ENCODE measurements at places on chromosomes 12 and 14.

- DNase-seq: no peak
These were observed 27.6 kb upstream of the KCNK13 start for GRCh38 chr14:90034156-90034555.

GRCh38 chr12:91454179-91454578, 271.6 kb upstream of the DCN start:
- no peak for DNase-seq

- no peak for DNase-seq
These were observed 25.2 kb downstream of the DDX51 start for GRCh38 chr12:132118876-132119275.

DNA sequence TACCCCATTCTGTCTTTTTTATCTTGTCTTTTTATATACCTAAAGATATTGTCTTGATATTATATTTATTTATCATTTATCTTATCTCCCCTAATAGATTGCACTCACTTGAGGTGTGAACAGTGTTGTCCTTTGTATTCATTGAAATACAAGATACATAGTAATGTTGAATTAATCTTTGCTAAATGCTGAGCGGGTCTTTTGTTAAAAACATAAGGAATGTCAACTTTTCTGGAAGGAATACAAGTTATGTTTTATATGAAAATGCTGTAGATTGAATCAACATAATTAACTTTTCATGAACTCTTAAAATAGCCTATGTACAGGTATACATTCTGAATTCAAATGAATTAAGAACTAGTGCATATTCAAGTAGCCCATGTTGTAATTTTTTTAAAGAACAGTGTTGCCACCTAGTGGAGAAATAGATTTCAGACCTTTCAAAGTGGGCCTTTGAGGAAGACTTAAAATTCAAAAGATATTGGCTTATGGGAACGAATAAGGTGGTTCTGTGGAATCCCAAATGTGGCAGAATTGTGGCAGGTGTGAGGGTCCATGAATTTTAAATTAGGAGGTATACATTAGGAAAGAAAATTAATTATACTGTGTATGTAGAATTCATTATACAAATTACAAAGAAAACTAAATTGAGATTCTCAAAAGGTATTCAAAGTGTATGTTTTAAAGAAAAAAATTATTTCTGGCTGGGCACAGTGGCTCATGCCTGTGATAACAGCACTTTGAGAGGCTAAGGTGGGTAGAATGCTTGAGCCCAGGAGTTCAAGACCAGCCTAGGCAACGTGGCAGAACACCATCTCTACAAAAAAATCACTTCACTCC, 19.1 kb downstream of the BBOF1 start:
- DNase-seq: no peak

DNA sequence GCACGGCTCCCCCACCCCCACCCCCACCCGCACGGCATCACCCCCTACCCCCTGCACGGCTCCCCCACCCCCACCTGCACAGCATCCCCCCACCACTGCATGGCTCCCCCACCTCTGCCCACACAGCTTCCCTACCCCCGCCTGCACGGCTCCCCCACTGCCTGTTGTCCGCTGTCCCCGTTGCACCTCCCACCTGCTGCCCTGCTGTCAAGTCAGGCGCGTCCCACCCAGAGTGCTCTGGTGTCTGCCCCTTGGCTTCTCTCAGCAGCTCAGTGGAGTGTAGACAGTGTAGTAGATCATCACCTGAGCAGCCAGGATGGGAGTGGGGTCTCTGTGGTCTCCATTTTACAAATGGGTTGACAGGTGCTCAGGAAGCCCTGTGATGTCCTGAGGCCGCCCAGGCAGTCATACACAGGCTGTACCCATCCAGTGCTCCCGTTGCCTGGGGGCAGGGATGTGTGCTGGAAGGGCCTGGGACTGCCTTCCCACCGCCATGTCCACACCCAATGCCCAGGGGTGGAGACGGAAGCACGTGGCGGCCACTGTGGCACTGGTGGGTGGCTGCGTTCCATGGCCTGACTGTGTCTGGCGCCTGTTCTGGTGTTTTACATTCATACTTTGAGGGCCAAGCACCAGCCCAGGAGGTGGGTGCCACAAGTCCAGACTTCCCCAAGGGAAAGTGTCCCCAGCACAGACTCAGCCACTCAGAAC, 32.5 kb downstream of the PACS2 start:
- no peak for DNase-seq

DNA sequence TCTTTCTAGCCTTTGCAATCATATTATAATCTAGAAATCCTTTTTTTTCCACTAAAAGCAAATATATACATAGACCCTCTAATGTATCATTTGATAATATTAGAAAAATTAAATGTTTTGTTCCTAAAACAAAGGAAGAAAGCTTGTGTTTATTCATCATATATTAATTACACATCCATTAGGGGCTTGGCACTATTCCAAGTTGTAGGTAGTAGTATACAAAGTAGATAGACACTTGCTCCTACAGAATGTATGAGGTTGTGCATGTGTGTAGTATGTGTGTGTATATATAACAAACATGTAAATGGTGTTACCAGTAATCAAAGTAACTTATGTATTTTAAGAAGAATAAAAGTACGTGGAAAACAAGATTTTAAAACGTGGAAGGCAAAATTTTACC, 15.0 kb upstream of the KCNMB4 start:
- DNase-seq: no peak

DNA sequence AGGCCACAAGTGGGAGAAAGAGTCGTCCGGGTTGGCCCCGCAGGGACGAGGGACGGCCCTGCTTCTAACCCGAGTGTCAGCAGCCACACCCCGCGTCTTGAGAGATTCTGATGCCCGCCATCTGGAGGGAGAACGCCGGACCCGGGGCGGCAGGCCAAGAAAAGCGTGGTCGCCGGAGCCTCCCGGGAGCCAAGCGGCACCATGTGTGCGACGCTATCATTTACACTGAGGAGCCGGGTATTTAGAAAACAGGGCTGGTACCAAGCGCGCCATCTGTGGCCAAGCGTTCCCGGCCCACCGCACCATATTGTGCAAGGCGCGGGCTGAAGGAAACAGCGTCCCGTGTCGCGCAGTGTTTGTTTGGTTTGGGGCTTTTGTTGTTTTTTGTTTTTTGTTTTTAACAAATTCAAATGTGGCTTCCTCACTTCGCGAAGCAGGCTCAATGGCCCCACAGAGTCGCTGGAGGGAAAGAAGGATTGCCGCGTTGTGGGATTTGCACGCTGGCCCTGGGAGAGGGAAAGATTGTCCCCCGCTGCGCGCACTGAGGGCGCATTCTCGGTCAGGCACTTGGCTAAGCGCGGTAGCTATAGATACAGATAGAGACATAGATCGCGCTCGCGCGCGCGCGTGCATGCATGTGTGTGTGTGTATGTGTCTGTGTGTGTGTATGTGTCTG, 153.8 kb downstream of the BCL11B start:
- no peak for DNase-seq

DNA sequence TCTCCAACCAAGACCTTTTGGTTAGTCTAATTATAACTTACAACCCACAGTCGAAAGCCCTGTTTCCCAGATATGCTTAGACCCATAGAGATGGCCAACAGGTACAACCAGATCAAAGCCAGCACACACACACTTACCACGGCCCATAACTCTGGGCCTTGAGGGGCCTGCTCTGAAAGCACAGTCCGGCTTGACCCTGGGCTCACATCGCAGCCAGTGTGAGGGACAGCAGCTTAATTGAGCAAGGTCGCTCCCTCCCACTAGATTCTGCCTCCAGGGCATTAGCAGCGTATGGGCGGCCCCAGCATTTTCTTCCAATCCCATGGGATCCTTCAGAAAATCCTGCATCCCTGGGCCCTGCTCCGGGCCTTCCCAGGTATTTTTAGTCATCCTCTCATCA, 157.4 kb upstream of the FKBP4 start:
- no peak for DNase-seq

- no peak for DNase-seq
These were observed 1.5 kb downstream of the TTC6 start for GRCh38 chr14:37596790-37597472.

DNA sequence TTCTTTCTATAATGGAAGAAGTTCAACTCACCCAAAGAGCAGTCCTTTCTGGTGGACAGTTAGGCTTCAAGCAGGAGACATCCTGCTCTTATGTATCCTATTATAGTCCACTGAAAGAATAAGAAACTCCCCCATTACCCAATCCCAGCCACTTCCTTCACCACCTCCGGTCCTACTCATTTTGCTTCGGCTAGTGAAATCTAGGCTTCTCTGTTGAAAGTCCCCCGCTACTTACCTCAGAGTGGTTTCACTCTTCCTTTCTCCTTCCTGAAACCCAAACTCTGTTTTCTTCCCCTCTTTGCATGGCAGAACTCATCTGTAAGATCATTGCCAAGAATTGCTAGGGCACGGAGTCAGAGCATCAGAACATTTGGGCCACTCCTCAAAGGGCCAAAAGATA, at the start of gene GPR84:
GPR84 (minus strand) TSS at position 74 of the 400 bp plus-strand sequence. CDS start 635 bp downstream, outside the sequence.
- DNase-seq: no peak

- DNase-seq: no peak
These were observed 6.1 kb downstream of the METTL3 start for GRCh38 chr14:21505012-21505553.

DNA sequence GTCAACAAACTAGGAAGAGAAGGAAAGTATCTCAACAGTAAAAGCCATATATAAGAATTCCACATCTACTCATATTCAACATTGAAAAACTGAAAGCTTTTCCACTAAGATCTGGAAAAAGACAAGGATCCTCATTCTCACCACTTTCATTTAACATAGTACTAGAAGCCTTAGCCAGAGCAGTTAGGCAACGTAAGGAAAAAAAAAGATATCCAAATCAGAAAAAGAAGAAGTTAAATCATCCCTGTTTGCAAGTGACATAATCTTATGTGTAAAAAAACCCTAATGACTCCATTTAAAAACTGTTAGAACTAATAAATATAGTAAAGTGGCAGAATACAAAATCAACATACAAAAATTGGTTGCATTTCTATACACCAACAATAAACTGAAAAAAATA, 426.2 kb downstream of the BCAT1 start:
- DNase-seq: no peak

DNA sequence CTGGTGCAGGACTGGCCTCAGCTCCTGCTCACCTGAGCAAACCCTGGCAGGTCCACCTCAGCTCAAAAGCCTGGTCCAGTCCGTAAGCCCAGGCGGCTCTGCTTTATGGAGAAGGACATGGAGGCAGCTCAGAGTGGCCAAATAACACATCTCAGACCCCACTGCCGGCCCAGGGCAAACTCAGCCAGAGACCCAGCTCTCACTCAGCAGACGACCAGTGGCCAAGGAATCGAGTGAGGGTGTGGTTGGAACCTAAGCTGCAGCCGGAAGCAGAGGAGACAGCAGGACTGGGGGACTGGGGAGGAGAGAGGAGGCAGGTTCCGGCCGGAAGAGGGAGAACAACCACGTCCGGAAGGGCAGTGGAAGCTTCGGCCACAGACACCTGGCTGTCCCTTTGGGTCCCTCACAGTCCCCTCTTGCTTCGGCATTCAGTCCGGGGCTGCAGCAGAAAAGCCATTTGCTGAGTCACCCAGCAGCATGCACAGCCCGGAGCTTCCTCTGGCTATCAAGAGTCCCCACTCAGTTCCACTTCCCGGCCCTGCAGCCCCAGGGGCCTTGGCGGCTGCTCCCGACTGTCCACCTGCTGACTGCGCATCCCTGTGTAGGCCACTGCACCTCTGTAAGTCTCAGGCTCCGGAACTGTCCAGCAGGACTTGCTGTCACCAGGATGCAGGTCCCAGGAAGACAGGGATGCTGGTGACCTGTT, 104.0 kb downstream of the CALM1 start:
- DNase-seq: no peak

- DNase-seq: no peak
These were observed 63.1 kb downstream of the DIP2B start for GRCh38 chr12:50567926-50568325.

- DNase-seq: no peak
These were observed 29.4 kb upstream of the ESRRB start for GRCh38 chr14:76346391-76347160.

GRCh38 chr12:130680451-130680990, 35.6 kb downstream of the RIMBP2 start:
- DNase-seq: no peak

DNA sequence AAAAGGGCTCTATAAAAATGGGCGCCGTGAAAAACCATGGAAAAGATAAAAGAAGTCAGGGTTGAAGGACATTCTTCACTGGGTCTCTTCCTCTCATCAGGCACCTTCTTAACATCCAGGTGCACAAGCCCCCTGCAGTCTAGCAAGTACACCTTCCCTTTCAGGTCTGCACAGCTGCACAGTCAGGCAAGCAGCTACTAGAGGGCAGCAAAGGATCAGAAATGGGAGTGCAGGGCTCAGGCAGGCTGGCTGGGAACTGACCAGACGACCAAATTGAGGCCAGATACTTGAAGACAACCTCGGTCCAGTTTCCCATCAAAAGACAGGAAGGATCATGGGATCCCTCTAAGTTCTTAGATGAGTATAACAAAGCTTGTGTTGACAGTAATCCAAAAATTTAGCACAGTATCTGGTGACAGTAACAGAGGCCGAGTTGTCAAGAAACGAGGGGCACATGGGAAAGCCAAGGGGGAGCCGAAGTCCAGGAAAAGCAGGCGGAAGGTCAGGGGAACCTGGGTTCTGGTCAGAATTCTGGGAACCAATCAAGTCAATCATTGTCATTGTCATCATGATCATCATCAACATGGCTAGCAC, 10.1 kb upstream of the GRIP1 start:
- peak; percentile 32 for DNase-seq

DNA sequence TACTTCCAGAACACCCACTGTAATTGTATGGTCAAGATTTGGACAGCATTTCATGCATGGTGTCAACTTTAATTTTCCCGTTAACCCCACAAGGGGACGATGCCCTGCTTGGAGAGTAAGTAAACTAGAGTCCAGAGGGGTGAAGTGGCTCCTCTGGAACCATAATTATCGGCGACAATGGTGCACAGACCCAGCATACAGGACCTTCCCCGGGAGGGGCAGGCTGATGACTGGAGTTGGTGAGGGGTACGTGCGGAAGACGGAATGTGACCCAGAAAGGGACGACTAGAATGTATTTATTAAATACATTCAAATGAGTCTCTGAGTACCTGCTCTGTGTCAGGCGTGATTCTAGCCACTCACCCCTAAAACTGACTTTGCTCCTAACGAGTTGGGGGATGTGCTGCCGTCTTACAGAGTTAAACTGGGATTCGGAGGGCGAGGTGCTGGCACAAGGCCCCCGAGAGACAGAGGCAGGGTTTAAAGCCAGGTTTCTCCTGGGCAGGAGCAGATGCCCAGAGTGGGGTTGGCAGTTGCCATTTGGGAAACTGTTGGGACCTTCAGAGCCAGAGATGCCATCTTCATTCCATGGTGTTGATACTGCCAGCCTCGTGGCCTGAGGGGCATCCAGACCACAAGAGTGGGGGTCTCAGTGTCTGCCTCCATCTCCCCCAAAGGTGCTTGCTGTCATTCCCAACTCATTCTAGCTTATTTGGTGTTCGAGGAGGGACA, 10.9 kb downstream of the RTL1 start:
- DNase-seq: peak; percentile 21

DNA sequence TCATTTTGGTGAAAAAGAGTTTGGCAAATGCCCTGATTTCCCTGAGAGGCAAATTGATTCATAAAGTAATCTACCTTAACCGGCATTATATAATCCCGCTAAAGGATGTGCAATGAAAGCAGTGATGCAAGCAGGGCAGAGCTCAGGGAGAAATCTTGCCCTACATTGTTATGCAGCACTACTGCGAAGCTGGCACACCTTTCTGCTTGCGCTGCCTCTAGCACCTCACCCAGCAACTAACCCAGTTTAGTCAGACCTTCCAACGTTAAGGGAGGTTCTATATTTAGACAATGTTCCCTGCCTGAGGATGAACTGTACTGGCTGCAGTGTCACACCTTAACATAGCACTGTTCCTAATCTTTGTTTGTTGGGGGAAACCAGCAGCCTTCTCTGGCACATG, 60.8 kb upstream of the CCDC196 start:
- no peak for DNase-seq

GRCh38 chr14:105126981-105127329, 41.6 kb downstream of the JAG2 start:
- DNase-seq: no peak
